Caki2 (cell line): ENCODE measurements at places on chromosomes 5 and 9. TPM values are rescaled to one million over a fixed set of nuclear protein-coding genes. Genes with fewer than 3 reads are reported as not detected.

DNA sequence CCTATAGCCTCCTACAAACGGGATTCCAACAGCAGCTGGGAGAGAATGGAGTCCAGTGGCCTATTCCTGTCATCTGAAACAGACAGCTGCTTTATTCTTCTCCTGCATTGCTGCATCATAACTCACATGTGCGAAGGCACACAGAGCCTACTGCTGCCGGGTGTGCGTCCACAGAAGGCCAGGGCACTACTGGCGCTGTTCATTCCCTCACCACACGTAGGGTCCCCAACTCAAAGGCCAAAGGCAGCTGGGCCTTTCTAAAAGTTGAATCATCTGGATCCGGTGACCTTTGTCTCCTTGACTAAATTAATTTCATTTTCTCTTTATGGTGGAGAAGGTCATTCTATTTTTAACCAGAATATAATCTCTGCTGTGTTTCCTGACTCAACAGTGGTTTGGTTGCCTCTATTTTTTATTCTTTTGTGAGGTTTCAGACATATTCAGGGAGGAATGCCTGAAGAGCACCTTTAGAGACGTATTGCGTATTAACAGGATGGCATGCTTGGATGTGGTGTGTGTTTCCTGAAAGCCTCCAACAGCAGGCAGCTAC is 10.8 kb upstream of the SPATA24 start:
- no peak for DNase-seq

CDH10 gene
- not detected in 2 replicates for total RNA-seq

GLDC gene
- 14.3 and 21.2 TPM in 2 replicates for total RNA-seq

DNAH5 gene
- total RNA-seq = 1.8 and 4.6 TPM in 2 replicates

MEIKIN gene
- not detected in 2 replicates for total RNA-seq
